Activated naive CD4-positive, alpha-beta T cell (primary cell): ENCODE measurements at places on chromosomes 1 and 21.
A peak's percentile ranks its signal among the peaks of the same experiment; 100 is the strongest.

GRCh38 chr1:91764471-91765115 is 121.4 kb downstream of the TGFBR3 start:
- DNase-seq, result no peak

- DNase-seq, result no peak
Measured at GRCh38 chr1:223810586-223810985, 35.2 kb downstream of the TP53BP2 start.

DNA sequence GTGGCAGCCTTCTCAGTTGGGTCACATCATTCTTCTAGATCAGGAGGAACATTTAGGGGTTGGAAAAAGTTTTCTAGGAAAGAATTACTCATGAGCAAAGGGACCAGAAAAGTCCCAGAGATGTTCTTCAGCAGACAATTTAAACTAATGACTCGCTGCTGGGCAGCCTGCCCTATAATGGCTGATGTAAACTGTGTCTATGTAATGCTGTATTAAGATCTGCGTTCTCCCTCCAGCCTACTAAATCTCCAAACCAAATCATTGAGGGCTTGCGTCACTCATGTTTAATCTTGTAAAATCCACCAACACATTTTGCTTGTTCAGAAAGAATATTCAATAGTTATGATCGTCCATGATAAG is 92.1 kb downstream of the LRRC8C start:
- DNase-seq, result no peak

- DNase-seq, result no peak
Measured at GRCh38 chr1:102800406-102800805, 307.9 kb downstream of the COL11A1 start.

- DNase-seq, result no peak
Measured at GRCh38 chr1:226310245-226310540, 1.2 kb upstream of the LIN9 start.

DNA sequence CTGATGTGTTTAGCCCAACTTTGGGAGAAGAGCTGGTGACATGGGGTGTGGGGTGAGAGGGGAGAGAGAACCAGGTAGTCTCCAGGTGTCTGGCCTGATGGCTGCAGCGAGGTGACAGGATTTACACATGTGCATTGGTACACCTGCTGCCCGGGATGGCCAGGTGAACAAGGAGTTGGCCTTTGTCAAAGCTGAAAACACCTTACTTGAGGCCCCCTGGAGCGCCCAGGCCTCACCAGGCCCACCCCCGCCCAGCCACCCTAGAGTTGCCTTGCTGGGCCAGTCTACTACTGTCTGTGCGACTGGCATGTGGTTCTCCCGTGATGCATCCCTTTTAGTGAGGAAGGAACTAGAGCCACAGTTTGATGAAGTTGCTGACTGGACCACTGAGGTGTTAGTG is 90.5 kb downstream of the ADARB1 start:
- no peak for DNase-seq

DNA sequence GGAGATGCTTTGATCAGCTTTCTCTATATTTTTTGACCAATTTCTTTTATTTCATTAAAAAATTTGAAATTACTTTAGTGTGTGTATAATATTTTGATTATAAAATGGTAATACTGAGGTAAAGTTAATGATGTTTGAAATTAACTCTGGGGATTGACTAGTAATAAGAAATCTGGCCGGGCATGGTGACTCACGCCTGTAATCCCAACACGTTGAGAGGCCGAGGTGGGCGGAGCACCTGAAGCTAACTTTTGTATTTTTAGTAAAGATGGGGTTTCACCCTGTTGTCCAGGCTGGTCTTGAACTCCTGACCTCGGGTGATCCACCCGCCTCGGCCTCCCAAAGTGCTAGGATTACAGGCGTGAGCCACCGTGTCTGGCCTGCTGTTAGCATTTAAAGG is 17.5 kb downstream of the SCP2 start:
- no peak for DNase-seq

DNA sequence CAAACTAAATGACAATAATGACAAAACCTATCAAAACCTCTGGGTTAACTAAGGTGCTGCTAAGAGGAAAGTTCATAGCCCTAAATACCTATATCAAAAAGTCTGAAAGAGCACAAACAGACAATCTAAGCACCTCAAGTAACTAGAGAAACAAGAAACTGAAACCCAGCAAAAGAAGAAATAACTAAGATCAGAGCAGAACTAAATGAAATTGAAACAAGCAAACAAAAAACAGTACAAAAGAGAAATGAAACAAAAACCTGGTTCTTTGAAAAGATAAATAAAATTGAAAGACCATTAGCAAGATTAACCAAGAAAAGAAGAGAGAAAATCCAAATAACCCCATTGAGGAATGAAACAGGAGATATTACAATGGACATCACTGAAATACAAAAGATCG is 44.8 kb upstream of the KIAA0040 start:
- no peak for DNase-seq

- no peak for DNase-seq
Measured at GRCh38 chr1:101907264-101907663, 89.5 kb downstream of the OLFM3 start.

- DNase-seq, result no peak
Measured at GRCh38 chr1:26782521-26783212, 5.1 kb upstream of the PIGV start.

DNA sequence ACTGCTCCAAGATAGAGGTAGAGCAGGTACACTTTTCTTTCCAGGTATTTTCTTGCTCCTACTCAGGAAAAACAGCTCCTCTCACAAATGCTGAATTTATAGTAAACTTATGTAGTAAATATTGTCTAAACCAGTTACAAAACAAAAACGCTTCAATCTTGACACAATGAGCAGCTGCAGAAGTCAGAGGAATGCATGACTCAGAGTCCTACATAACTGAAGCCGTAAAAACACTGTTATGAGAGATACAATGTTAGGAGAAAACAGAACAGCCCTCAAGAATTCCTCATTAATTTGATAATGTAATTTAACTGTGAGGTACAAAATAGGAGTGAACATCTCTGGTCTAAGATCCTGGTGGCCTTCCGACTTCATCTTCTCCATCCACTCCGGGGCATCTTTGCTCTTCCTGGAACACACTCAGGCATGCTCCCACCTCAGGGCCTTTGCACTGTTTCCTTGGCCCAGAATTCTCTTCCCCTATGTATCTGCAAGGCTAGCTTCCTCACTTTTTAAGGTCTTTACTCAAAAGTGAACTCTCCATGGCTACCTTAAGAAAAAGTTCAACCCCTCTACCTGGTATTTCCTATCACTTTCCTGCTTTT is 138.5 kb downstream of the SLC45A1 start:
- no peak for DNase-seq

DNA sequence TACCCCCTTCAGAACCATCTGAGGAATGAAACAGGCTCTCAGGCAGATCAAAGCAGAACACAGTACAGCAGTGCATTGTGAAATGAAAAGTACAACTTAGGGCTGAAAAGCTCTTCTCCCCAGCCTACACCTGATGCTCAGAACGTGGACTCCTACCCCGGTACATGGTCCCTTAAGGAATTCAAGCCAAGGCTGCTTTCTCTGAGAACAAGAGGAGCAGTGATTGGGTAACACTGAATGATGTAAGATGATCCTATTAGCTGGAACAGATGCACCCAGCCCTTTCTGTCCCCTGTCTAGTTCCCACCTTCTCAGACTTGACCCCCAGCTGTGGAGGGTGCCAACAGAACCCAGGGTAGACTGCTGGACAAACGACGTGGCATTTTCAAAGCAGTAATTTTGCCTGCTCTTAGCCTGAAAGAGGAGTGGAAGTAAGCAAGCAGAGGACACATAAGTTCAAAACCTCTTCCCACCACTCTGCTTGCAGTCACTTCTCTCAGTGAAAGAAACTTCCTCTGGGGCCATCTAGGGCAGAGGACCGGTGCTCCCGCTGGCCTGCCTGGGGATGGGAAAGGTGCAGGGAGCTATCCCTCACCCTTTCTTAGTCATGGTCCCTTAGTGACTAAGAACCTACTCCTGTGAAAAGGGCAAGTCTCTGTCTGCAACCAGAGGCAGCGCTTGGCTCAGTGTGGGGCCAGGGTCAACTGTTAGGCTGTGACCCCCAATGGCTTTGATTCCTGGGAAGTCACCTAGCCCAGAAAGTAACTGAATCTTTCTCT is 72.7 kb downstream of the TRABD2B start:
- no peak for DNase-seq

- DNase-seq, result no peak
Measured at GRCh38 chr1:117146575-117147340, 25.2 kb upstream of the TRIM45 start.

- no peak for DNase-seq
Measured at GRCh38 chr1:156795374-156795733, 21.3 kb downstream of the SH2D2A start.

DNA sequence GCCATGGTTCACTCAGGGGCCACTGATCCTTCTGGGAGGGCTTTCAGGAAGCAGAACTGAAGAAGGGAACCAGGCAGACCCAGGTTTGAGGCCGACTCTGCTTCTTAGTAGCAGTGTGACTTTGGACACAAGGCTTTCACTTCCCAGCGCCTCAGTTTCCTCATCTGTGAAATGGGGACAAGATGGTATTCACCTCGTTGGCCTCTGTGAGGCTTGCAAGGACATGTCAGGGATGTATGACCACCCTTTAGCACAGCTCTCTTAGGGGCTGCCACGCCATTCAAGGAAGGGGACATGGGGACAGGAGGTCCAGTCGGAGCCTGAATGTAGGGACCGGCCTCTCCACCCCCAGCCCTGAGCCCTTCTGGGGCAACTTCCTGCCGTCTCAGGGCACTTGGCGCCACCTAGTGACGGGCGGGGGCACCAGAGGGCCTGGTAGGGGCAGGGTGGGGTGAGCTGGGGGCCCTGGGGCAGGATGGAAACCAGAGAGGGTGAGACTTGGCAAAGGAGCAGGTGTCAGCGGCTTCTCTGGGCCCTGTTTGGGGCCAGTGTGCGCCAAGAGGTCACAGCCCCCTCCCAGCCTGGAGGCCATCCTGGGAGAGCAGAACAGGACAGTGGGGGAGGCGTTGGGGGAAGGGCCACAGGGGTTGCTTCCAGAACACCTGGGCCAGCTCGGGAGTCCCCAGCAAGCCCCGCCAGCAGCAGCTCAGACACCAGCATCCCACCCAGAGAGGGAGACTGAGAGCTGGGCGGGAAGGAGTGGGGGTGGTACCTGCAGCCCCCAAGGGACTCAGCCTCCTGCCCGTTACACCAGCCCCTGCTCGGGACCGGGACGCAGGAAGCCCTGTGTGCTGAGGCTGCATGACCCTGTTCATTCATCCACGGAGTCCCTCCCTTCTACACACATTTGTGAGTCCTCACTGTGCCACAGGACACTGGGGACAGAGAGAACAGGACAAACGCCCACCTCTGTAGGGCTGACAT is 102.5 kb upstream of the TARDBP start:
- DNase-seq, result peak; percentile 74

DNA sequence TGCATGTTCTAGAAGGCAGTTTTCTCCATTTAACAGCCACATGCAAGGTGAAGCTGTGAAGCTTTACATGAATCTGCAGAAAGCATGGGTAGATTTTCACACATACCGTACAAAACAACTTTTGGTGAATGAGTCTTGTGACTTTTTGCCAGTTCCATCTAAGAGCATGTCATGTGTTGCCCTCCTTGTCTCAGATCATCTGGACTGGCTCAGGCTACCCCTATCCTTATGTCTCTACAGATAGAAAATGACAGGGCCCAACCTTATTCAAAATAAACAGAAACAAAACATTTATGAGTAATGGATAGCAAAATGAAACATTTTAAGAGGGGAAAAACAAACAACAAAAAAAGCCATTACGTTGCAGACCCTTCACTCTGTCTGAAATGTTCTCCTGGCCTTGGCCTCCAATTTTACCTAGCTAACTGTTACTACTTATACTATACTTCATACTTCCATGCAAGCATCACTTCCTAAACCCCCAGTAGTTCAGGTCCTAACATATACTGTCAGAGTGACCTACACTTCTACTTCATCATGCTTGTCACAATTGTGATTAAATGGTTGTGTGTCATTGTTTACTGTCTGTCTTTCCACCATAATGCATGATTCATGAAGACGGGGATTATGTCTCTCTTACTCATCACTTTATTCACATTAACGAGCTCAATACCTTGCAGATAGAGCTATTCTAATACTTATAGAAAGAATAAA is 39.0 kb downstream of the LRRC8C start:
- DNase-seq, result no peak

- DNase-seq, result no peak
Measured at GRCh38 chr1:78141531-78142231, 95.9 kb downstream of the GIPC2 start.

DNA sequence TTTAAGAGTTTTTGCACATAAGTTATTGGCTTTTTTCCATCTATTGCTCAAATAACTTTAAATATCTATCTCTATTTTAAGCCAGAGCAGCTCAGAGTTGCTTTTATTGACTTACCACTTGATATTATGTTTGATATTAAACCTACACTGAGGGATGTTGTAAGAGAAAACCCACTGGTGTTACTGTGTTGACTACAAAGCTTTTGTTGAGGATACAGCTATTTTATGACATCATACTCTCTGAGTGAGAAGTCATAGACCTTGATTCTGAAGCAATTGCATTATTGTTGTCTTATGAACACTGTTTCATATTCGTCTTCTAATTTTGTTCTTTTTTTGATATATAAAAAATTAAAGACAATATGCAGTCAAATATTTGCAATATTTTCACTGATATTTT is 560.4 kb downstream of the PTBP2 start:
- no peak for DNase-seq

GRCh38 chr21:26449161-26449560 is 123.9 kb downstream of the CYYR1 start:
- no peak for DNase-seq

DNA sequence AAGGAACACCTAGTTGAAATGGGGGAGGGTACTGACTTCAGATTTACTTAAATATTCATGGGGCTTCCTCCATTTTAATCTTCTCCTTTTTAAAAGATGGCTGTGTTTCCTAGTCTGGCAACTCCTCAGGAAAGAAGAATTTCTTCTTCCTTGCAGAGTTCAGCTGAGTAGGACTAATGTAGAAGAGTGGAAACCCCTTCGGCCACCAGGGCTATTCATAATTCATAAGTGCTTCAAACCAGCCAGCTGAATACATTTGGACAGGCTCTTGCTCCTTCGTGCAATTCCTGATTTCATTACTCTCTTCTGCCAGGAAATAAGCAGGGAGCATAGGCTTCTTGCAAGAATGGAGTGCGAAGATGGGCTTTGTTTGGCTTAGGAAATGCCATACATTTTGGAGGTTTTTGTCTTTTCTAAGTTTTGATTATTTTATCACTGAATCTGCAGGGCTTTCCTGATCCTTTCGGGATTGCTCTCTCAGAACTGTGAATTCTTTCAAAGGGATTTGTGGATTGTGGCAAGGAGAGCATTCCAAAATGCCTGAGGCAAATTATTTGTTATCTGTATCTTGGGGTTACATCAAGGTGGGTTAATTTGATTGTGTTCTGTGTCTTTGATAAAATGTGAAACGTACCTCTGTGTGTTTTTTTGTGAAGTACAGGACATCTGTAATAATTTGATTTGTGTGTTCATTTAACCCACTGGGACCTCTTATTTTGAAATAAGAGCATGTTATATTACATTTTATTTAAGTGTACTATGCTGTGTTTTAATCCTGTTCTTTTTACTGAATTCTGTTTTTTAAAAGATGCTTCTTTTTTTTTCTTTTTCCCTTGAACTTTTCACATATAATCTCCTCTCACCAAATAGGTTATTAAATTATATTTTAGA is 179.4 kb upstream of the SGIP1 start:
- DNase-seq, result no peak
